ENCODE measurements at places on chromosomes 11 and 22. TPM values are rescaled to one million over a fixed set of nuclear protein-coding genes. Genes with fewer than 3 reads are reported as not detected.

Gene PRR5L
- polyA plus RNA-seq, result 8.6 TPM

Gene OR52A1
- polyA plus RNA-seq, result not detected

Gene DERL3
- 0.40 TPM for polyA plus RNA-seq

Gene INS
- not detected for polyA plus RNA-seq

Gene BDNF
- polyA plus RNA-seq, result 16.4 TPM

Gene C22orf31
- polyA plus RNA-seq, result not detected

Gene APOA4
- not detected for polyA plus RNA-seq

Gene TYR
- not detected for polyA plus RNA-seq

Gene TMEM121B
- polyA plus RNA-seq, result 0.05 TPM

Gene SMIM35
- not detected for polyA plus RNA-seq

Gene BTBD18
- polyA plus RNA-seq, result not detected

Gene MMP1
- not detected for polyA plus RNA-seq

Gene TMPRSS4
- polyA plus RNA-seq, result not detected

Gene SLC25A18
- 0.04 TPM for polyA plus RNA-seq

Gene EEF1G
- polyA plus RNA-seq, result 1,580 TPM

Gene A4GALT
- polyA plus RNA-seq, result 7.8 TPM

Gene MFRP
- not detected for polyA plus RNA-seq

Gene SOX6
- polyA plus RNA-seq, result 0.08 TPM

All from A549 (cell line).